ENCODE measurements at places on chromosomes 1 and 21.

DNA sequence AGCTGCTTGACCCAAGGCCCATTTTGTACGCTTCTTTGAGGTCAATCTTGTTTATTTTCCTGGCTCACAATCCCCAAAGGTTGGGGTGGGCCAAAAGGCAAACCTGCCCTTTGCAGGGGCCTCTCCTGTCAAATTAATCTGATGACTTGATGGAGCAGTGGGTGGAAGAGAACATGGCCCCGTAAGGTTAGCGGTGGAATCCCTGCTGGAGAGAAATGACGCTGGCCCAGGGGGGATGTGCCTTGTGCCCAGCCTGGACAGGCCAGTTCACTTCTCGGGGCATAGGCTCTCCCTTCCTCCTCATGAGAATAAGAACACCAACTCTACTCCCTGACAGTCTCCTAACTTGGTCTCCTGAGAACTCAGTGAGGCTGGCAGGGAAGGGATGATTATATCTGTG is 40.5 kb downstream of the C1orf198 start:
- DNase-seq, result no peak

GRCh38 chr21:16117851-16118590 is 388.2 kb downstream of the USP25 start:
- DNase-seq, result no peak

DNA sequence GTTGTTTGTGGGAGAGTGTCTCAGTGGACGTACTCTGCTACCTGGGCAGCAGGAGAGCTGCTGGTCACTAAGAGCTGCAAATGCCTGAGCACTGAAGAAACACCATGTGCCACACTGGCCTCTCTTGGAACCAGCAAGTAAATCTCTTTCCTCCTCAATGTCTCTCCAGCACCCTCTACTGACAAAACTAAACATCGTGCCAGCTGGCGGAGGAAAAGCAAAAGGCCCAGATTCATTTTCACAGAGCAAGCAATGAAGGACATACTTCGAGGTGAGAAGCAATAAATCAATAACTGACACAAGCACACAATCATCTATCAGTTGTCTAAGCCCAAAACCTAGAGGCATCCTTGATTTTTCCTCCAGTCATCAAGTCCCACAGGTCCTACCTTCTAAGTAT is 78.1 kb downstream of the RERE start:
- no peak for DNase-seq

GRCh38 chr1:154014154-154014907 is 23.8 kb downstream of the RPS27 start:
- DNase-seq, result no peak

GRCh38 chr1:31733389-31734219 is 29.8 kb upstream of the COL16A1 start:
- DNase-seq, result no peak

- DNase-seq, result no peak
Measured at GRCh38 chr1:239725933-239726332, 339.6 kb downstream of the CHRM3 start.

GRCh38 chr1:200240656-200241055 is 169.2 kb downstream of the ZNF281 start:
- DNase-seq, result no peak

- no peak for DNase-seq
Measured at GRCh38 chr1:191222206-191222605, 744.5 kb upstream of the BRINP3 start.

DNA sequence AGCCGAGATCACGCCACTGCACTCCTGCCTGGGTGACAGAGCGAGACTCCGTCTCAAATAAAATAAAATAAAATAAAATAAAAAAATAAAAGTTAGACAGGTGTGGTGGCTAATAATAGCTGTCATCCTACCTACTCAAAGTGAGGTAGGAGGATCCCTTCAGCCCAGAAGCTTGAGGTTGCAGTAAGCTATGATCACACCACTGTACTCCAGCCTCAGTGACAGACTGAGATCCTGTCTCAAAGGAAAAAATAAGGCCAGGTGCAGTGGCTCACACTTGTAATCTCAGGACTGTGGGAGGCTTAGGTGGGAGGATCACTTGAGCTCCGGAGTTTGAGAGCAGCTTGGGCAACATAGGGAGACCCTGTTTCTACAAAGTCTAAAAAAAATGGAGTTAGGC is 18.0 kb downstream of the NOL9 start:
- DNase-seq, result no peak

DNA sequence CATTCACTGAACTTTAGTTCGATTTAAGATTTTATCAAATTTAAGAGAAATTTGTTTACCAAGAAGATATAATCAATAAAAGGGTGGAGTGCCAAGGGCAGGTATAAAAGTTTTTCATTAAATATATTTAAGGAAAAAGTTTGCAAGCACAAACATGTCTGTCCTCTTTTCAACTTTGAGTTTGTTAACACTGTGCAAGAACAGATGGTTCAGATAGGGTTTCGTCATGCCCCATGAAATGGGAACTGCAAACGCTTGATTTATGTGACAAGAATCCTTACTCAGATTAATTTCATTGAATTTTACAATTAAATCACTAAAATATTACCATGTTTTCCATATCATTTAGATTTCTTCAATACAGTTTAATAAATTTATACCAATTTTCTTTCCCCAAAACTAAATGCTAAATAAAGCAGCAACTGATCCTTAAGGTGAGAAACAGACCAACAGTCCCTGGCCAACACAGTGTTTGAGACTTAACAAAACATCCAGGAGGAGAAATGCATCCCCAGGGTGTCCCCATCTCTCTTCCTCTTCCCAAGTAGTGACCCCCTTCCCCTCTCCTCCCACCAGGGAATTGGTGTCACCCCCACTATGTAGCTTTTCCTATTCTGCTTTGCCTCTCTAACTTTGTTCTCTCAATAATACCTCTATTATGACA is 292.9 kb downstream of the LTN1 start:
- no peak for DNase-seq

DNA sequence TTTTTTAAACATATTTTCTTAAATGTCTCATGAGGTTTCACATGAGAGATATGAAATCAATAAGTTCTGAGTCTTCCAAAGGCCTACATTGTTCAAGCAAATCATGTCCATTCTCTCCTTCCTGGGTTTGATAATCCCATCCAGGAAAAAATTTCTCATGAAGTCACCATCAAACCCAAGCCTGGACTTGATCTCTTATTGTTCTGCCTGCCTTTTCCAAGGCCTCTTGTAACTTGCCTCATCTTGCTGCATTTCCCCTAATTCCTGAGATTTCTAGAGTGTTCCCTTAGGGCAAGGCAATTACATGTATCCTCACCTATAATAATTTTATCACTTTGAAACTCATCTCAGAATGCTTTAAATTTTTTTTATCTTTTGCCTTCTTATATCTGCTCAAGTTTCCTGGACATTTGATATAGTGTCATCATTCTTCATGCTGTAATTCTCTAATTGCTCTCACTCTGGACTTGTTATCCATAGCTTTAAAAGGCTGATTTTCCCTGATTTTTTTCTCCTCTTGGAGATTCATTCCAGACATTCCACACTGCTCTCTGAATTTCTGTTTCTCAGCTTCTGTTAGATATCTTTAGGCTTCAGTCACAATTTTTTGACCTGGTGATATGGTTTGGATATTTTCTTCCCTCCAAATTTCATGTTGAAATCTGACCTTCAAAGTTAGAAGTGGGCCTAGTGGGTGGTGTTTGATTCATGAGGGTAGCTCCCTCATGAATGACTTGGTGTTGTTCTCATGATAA is 126.4 kb downstream of the LRRC7 start:
- DNase-seq, result no peak

DNA sequence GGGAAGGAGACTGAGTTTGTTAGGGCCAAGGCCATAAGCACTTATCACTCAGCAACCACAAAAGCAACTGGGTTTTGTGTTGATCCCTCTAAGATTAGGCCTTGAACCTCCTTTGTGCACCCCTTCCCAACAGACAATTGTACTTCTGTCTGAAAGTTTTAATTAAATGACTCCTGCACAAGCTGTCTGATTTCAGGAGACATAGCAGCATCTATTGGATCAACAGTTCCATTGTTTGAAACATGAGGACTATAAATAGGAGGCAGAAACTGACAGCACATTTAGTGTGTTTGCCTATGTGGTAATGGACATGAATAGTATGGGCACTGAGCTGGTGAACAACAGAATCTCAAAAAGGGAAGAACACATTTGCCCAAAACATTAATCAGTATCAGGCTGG is 167.3 kb upstream of the KCNJ6 start:
- no peak for DNase-seq

GRCh38 chr1:188006354-188006753 is 1177.6 kb downstream of the PLA2G4A start:
- DNase-seq, result no peak

DNA sequence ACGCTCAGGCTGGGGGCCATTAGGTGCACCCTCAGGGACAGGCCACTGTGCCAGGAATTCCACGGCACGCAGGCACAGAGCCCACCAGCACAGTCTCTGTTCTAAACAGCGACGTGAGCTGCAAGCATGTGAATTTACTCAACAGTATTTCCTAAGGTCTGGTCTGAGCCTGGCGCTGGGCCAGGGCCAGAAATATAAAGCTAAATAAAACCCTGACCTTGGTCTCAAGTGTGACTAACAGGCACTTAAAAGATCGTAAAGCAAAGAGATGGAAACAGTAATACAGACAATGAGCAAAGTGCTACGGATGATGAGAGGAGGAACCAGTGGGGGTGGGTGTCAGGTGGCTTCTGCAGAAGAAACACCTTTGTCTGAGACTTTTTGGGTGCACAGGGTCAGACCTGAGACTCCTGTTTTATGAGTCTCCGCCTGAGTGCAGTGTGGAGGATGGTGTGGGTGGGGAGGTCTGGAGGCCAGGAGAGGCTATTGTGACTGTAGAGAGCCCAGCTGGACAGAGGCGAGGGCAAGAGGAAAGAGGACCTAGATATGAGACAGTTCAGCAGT is 53.4 kb upstream of the EDN2 start:
- no peak for DNase-seq

GRCh38 chr1:234716908-234717375 is 107.0 kb upstream of the IRF2BP2 start:
- DNase-seq, result no peak

- DNase-seq, result no peak
Measured at GRCh38 chr1:164510435-164510834, 48.5 kb upstream of the PBX1 start.

All from activated CD4-positive, alpha-beta memory T cell treated with anti-CD3 and anti-CD28 coated beads, Interleukin-2, amount 10 ng/mL, durations not matched to agents 7 days and 5 days (primary cell).